ENCODE measurements at places on chromosomes 12 and 14.

DNA sequence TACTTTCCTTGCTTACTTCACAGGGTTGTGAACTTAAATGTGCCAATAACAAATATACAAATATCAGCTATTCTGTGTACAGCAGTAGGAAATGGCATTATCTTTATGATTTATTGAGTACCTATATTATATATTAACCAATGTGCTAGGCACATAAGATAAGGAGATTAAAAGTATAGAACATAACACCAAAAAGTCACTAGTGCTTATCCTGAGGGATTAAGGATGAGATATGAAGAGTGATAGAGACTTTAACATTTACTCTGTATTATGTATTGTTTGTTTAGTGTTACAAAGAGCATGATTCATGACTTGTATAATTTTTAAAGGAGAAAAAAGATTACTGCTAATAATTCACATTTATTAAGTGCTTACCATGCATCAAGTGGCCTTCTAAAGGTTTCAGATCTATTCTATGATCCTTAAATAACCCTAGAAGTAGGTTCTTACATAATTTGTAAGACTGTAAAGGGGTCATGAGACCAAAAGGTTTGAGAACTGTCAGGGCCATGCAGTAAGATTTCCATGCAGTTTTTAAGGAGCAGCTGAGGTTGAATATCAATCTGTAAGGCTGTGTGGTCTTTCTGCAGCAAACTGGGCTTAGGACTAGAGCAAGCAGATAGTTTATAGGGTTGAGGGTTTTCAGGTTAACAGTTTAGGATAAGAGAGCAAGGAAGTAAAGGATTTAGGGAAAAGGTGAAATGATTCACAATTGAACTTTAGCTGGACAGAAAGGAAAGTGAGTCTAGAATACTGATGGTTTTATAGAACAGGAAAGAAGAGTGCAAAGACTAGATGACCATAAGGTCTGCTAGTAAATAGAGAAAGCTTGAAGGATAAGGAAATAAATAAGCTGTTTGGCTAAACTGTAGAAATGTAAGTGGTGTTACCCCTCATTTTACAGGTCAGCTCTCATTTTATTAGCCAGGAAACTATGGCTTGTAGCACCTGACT lies 7.0 kb downstream of the PYROXD1 start:
- DNase-seq = no peak

DNA sequence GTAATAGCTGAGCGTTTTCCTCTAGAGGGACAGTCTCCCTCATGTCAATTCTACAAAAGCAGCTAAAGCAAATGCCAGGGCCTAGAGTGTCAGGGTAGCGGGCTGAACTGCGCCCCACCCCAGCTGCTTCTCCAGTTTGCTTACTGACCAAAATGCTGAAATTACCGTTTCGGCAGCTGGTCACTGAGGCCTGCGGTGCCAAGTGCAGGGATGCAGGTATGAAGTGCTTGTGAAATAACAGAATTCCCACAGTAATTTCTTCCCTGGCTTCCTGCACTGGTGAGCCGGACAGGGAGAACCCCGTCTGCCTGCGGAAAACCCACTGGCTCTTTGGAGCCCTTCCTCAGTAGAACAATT lies 19.1 kb downstream of the PSMC1 start:
- no peak for DNase-seq

DNA sequence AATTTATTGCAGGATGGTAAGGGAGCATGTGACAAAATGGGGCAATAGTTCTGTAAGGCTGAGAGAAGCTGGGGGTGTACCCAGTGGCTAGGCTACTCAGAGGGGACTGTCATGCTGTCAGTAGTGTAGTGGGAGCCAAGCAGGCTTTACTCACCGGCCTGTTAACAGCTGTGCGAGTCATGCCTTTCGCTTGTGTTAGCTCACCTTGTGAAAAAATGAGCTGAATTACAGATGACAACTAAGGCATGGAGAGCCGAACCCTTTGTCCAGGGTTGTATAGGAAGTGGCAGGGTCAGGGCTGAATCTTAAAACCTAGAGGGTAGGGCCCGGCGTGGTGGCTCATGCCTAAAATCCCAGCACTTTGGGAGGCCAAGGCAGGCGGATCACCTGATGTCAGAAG lies 37.9 kb downstream of the SH2B3 start:
- peak; percentile 46 for DNase-seq

GRCh38 chr12:110923692-110924334 lies 3.4 kb upstream of the MYL2 start:
- DNase-seq = no peak

- no peak for DNase-seq
Observed at GRCh38 chr12:115216301-115216700, 532.3 kb upstream of the TBX3 start.

DNA sequence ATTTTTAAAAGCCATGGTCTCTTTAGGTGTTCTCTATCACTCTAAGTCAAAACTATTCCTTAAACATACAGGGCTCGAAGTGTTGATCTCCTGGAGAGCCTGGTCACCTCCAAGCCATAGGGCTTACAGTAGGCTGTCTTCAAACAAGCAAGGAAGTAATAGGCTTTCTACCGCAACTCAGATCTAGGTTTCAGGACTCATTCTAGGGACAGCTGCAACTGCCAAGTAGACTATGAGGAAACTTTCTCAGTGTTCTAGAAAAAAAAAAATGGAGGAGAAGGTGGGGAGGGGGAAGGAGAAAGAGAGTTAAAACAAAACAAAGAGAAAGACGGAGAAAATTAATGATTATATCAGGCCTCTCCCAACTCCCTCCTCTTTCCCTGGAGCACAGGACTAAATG lies 106.9 kb upstream of the ETV6 start:
- peak; percentile 16 for DNase-seq

DNA sequence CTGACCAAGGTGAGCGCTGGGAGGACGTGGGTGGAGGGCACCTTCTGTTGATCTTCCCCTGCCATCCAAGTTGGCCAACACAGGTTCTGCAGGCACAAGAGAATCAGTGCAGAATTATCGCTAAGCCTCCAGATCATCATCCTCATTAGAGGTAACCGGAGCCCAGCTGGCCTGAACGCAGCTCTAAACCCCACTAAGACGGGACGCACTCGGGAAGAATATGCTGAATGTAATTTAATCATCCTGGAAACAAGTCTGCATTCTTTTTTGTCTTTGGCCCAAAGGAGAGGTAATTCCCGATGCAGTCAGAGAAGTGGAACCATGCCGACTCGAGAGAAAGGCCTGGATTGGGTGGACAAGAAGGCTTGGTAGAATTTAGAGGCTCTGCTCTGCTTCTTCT lies 111.0 kb upstream of the GSC start:
- DNase-seq = no peak

- no peak for DNase-seq
Observed at GRCh38 chr12:91639327-91639726, 456.7 kb upstream of the DCN start.

DNA sequence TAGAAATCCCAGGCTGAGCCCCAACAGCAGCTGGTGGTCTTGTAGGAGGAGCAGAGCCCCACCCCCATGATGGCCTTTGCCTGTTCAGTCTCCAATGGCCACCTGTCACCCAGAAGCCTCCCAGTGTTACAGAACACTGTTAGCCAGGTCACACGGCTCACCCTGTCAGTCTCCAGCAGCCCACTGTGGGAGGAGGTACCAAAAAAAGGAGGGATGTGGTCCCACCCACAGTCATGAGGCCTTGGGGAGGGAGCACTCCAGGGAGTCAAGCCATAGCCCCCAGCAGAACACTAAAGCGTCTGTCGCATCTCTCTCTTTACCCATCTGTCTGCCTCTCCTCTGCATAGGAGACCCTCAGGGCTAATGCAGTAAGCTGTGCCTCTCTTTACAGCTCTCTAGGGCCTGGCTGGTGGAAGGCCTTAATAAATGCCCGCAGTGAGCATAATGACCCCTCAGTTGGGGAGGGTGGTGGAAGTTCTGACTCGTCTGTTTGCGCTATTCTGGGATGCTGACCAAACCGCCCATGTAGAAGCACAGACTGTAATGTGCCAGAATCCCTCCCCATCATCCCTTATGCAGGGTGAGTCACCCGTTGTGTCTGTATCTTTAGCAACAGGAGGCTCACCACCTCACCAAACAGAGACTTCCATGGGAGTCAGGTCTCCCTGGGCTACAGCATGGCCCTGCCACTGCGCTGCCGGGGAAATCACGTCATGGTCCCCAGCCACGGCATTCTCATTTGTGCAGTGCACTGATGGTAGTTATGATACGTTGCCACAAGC lies 14.6 kb downstream of the C14orf132 start:
- DNase-seq = no peak

DNA sequence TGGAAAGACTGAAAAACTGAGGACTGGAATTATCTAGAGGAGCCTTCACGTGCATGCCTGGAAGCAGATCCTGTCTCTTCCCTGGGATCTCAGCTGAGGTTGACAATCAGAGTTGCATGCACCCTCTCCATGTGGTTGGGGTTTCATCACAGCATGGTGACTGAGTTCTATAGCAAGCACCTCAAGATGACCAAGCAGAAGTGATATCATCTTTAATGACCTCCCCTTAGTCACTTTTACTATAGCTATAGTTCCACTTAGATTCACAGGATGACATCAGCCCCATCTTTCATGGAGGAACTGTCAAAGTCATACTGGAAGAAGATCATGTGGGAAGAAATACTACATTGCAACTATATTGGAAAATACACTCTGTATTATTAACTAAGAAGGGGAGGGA lies 105.8 kb upstream of the ATXN7L3B start:
- DNase-seq = no peak

DNA sequence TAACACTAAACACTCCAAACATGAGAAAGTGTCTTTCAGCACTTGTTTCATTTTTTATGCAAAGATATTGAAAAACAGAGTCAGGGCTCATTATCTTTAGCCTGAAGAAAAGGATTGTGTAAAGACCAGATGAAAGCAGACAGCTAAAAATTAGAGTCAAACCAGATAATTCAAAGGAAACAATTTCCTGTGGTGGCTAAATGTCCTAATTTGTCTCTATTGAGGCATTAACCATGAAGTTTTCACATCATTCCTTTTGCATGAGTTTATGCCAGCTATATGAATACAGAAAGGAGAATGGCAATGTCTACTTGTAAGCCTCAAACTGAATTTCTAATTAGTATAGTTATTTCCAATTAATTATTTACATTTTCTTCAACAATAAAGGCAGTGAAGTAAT lies 338.5 kb downstream of the FSCB start:
- no peak for DNase-seq

DNA sequence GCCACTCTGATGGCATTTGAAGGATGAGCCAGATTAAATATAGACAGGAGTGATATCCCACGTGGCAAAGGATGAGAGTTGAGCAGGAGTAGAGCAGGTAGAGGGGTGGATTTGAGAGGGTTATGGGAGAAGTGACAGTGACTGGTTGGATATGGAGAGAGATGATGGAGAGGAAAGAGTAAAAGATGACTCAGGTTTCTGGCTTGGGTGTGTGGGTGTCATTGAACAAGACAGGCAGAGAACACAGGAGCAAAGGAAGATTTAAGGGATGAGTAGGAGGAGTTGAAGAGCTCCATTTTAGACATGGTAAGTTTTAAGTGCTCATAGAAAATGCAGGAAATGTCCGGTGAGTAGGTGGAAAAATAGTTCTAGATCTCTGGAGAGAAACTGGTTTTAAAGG lies 136.9 kb downstream of the EGLN3 start:
- no peak for DNase-seq

DNA sequence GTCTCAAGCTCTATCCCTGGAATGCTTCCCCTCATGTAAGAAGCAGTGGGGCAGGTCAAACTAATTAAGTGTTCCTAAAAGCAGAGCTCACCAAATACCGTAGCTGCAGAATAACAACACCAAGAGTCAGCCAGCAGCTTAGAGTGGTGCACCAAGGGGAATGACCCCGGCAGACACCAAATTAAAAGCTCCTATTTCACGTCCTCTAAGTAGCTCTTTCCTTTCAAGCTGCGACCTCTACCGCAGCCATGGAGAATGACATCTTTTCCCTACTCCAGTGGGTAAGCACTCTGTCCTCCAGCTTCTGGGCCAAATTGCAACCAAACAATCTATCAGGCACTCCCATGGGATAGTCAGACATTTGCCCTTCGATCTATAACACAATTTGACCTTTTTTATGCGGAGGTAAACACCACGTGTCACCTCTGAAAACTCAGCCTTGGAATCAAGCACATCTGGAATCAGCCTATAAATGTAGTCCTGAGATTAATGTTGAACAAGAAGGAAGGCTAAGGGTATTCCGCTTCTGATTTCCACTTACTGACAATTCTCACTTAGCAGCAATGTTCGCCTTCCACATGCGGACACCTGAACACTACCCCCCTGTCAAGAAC lies 67.6 kb upstream of the CDKN3 start:
- DNase-seq = peak; percentile 66

GRCh38 chr14:62673014-62673755 lies 372.1 kb downstream of the KCNH5 start:
- no peak for DNase-seq

- peak; percentile 45 for DNase-seq
Observed at GRCh38 chr14:61183196-61183885, 97.8 kb downstream of the TMEM30B start.

DNA sequence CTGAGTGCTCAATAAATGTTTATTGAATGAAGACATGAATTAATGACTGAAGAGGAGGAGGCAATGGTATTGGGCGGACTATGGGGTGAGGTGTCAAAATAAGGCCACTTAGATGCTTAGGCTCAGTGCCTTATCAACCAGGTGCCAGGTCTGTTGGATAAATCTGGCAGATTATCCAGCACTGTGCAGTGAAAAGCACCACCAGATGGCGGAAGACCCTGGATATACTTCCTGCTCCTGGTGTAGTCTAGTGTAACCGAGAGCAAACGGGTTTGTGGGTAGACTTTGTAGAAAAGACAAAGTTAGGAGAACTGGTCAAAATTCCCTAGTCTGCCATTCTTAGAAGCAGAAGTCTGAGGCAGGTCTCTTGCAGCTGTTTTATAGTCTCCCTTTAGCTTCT lies 306.3 kb downstream of the ATP23 start:
- no peak for DNase-seq

GRCh38 chr12:114680604-114681069 lies 3.3 kb downstream of the TBX3 start:
- no peak for DNase-seq

- DNase-seq = peak; percentile 65
Observed at GRCh38 chr14:72402377-72402772, 470.1 kb downstream of the RGS6 start.

DNA sequence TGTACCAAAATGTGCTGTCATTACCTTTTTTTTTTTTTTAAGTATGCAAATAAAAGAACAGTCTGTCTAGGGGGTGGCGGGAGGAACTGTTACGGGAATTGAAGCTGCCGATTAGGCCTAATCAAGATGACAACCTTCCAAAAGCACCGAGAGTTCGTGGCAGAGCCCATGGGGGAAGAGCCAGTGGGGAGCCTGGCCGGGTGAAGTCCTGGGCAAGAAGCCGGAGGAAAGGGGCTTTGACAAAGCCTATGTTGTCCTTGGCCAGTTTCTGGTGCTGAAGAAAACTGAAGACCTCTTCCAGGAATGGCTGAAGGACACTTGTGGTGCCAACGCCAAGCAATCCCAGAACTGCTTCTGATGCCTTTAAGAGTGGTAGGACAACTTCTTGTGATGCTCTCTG lies 42.6 kb downstream of the ACTN1 start:
- DNase-seq = no peak

- DNase-seq = no peak
Observed at GRCh38 chr14:88289234-88289633, 33.8 kb downstream of the KCNK10 start.
